HL-60 (cell line): ENCODE measurements at places on chromosomes 1 and 21.
A peak's percentile ranks its signal among the peaks of the same experiment; 100 is the strongest.

- no peak for DNase-seq
Measured at GRCh38 chr1:51359879-51360278, 29.5 kb upstream of the TTC39A start.

- DNase-seq, result no peak
Measured at GRCh38 chr1:185601189-185601588, 133.0 kb upstream of the HMCN1 start.

GRCh38 chr1:200737647-200738291 lies 924 bp upstream of the CAMSAP2 start:
- no peak for DNase-seq

DNA sequence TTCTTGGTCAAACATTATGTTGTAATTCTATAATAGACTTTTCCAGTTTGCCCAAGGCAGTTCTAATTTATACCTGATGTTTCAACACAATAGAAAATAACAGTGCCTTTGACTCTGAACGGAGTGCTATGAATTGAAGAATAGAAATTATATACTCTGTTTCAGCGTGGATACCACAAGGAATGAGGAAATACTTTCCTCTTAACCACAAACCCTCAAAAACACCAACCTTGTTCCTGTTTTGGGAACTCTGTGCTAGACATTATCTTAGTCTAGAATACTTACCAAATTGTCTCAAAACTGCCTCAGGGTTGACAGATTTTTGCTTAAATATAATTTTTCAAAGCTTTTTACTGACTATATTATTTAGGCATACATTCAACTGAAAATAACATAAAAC lies 1629.3 kb downstream of the MRPL39 start:
- peak; percentile 74 for DNase-seq

- no peak for DNase-seq
Measured at GRCh38 chr1:106524631-106525030, 531.8 kb upstream of the PRMT6 start.

DNA sequence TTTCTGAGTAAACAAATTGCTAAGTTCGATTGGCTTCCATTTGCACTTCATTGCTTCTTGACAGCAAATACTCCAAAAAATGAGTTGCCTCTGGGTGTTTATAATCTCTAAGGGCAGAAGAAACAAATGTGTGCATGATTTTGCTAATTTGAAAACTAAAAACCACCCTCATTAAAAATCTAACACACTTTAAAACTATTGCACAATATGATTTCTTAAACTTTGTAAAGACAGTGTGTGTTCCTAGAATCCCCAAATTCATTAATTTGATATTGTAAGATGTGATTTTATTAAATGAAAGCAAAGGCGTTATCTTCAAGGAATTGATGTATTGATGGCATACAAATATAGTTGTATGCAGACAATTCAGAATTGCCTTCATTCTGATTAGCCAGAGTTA lies 350.9 kb downstream of the OLFM3 start:
- DNase-seq, result no peak

- DNase-seq, result no peak
Measured at GRCh38 chr1:11500881-11501280, 21.9 kb downstream of the DISP3 start.

DNA sequence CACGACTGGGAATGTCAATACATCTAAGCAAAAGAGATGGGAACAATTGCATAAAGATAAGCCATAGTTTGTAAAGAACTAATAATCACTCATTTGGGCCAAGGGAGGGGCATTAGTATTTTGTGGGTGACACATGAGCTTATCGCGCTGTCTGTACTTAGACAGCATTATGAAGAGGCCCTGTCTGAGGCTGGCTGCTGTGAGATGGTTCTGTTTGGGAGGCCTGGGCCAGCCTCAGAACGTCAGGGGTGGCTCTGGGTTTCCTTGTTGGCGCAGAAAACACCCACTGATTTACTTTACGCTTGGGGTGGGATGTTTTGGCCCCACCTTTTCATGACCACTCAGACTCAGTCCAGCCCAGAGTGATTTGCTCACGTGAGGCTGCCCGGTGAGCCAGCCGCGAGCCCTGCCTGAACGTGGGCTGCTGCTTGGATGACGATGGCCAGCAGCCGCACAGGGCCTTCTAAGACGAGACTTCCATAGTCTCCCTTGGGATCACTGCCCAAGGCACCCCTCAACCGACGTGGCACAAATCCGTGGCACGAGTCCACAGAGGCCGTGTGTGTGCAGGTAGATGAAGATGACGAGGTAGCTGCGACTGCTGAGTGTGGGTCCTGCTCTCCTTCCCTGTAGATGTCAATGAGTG lies 18.7 kb downstream of the UMODL1 start:
- DNase-seq, result no peak
